ENCODE measurements at places on chromosomes 1 and 21.

DNA sequence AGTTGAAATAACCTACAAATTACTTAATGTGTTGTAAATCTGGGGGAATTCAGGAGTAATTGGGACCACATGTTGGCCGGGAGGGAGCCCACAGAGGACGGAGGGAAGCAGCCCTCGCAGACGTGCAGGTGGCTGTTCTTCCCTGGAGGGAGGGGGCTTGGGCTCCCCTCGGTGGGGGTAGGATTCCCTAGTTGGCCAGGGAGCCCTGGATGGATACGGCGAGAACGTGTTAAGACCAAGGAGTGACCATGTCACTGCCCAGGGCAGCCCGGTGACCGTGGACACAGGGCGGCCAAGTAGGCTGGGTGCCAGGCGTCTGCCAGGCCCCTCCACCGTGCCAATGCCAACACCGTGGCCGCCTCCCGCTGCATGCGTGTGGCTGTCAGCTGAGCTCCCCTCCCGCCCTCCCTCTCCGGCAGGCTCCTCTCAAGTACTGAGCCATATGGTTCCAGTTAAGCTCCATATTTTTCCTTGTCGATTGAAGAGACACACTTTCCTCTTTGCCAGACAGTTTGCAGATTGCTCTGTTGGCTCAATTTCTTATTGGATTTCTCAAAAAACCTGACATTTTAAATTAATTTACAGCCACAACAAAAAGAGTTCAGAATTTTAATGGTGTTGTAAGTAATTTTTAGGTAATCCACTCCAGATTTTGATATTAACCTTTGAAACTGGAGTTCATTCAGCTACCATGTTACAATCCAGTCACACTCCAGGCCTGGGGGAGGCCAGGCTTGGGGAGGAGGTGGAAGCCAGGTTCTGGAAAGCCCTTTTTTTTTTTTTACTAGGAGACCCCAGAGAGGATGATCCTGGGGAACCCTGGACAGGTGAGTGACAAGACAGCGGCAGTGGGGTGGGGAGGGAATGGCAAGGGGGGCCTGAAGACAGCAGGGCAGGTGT, 71.2 kb downstream of the CASZ1 start:
- DNase-seq, result no peak

DNA sequence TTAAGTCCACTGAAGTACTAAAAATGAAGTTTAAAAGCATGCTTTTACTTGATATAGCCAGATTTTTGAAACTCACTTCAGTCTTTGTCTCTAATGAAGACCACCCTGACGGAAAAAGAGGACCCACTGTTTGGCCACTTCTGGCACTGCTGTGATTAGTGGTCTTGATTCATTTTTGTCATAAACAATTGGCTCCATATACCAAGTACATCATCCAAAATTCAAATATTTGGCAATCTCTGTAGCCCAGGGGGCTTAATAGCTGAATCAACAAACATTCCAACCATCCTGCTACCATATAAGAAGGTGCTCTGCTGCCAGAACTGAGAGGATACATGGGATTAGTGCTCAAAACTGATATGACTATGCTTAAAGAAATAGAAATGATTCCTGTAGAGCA, 156.0 kb downstream of the COL24A1 start:
- DNase-seq, result no peak

DNA sequence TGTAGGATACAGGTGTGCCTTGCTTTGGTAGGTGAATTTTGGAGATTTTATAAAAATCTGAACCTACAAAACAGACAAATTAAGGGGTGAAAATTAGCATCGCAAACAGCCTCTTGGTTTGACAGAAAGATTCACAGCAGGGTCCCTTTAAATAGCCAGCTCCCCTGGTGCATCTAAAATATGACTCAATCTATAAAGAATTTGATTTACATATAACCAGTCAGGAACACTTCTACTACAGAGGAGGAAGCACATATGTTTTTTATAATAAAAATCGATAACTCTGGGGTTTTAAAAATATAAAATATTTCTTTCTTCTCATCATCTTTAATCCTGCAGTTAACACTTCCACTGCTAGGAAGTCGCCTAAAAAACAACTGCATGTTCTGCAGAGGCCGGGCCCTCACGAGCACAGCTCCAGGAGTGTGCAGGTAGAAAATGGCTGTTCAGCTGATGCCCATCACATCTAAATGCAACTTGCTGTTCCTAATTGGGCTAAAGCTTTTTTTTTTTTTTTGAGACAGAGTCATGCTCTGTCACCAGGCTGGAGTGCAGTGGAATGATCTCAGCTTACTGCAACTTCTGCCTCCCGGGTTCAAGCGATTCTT, 203.4 kb downstream of the HS2ST1 start:
- DNase-seq, result no peak

GRCh38 chr21:44932408-44933181, 7.2 kb upstream of the SLX9 start:
- DNase-seq, result peak; percentile 73

DNA sequence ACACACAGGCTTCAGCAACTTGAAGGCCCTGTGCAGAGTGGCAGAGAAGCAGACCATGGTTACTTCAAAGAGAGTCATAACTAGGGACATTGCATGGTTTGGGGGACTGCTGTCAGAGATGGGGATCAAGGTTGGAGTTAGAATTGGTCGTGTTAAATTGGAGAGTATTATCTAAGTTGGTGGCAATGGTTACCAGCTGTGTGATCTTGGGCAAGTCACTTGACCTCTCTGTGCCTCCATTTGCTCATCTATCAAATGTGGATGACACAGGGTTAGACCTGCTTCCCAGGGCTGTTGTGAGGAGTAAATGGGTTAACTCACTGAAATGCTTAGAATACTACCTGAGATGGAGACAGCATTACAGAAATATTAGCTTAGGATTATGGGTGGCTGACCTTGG, 91.1 kb downstream of the PAX7 start:
- no peak for DNase-seq

DNA sequence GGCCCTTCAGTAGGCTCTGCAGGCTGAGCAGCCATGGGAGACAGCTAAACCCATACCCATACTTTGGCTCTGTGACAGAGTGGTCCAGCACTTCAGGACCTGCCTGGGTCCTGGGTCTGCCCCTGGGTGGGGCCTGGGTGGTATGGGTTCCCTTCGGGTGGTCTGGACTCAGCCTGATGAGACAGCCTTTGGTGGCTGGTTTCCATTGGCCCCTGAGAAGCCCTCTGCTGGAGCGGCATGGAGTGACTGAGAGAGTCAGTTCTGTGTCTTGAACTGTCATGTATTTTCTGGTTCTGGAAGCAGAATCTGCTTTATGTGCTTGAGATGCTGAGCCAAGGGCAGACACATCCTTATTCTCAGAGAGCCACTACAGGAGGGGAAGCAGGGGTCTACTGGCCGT, 31.3 kb upstream of the KCNA2 start:
- no peak for DNase-seq

GRCh38 chr1:6025269-6026094, 20.2 kb upstream of the KCNAB2 start:
- no peak for DNase-seq

- no peak for DNase-seq
These were observed 109.4 kb downstream of the UCHL5 start for GRCh38 chr1:192949783-192950182.

DNA sequence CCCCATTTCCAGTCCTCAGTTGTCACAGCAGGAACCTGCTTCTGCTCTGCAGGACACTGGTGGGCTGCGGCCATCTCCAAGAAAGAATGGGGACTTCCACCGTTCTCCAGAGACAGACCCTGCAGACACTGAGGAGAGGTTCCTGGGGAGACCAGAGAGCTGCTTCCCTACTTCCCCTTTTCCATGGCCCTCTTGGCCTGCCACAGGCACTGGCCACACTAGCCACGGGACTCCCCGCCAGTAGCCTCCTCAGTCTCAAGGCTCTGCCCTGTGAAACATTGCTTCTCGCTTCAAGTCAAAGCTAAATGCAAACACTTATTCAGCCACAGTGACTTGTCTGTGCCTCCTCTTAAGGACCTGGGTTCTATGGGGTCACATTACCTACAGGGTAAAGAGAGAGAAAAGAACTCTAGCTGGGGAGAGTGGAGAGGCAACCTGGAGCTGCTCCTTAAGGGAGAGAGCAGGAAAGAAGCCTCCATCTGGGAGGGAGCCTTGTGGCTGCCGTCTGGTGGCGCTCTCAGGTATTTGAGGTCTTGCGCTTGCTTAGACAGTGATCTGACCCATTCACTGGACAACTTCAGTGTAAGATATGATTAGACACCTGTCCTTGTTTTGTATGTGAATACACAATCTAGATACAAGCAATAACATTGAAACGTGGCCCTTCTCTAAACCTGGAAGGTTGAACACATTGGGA, 5.4 kb upstream of the SLAMF8 start:
- DNase-seq, result peak; percentile 39

- no peak for DNase-seq
These were observed 289.7 kb upstream of the NRIP1 start for GRCh38 chr21:15354516-15354915.

- DNase-seq, result no peak
These were observed 14.9 kb upstream of the NUP133 start for GRCh38 chr1:229523052-229523451.

GRCh38 chr1:56336982-56337381, 242.4 kb downstream of the PLPP3 start:
- DNase-seq, result no peak

GRCh38 chr1:22772014-22772413, 61.4 kb downstream of the EPHB2 start:
- DNase-seq, result no peak

GRCh38 chr1:156959925-156960324, 39.5 kb downstream of the LRRC71 start:
- DNase-seq, result no peak

- DNase-seq, result no peak
These were observed 22.8 kb downstream of the NEK7 start for GRCh38 chr1:198179556-198179981.
